ENCODE measurements at places on chromosomes 1 and 21. TPM values are rescaled to one million over a fixed set of nuclear protein-coding genes. Genes with fewer than 3 reads are reported as not detected.

- peaks cover 3% of the 10 kb centered on the region for H3K4me1 ChIP-seq
- H3K27ac ChIP-seq = no peak overlapping the region
- H3K36me3 ChIP-seq = no peaks in the 10 kb centered on the region
- H3K27me3 ChIP-seq = no peaks in the 10 kb centered on the region
- H3K4me3 ChIP-seq = no peak overlapping the region
- no peak for DNase-seq
These were observed 9.5 kb downstream of the DPT start for GRCh38 chr1:168719306-168720111.

- no peaks in the 10 kb centered on the region for H3K4me1 ChIP-seq
- no peaks in the 10 kb centered on the region for H3K27me3 ChIP-seq
- H3K27ac ChIP-seq = no peak overlapping the region
- peaks cover 4% of the 10 kb centered on the region for H3K36me3 ChIP-seq
- DNase-seq = no peak
These were observed 51.8 kb downstream of the CD160 start for GRCh38 chr1:145771056-145771455.

GRCh38 chr21:35077466-35077865 is 28.4 kb upstream of the RUNX1 start:
- DNase-seq = no peak
- H3K27me3 ChIP-seq = peaks cover 3% of the 10 kb centered on the region
- no peak overlapping the region for H3K4me3 ChIP-seq
- H3K27ac ChIP-seq = no peak overlapping the region

Gene TNFRSF8
- total RNA-seq = 1.2 TPM
